Ascending aorta (tissue), 2 donors: ENCODE measurements at places on chromosomes 1 and 21. TPM values are rescaled to one million over a fixed set of nuclear protein-coding genes. Genes with fewer than 3 reads are reported as not detected.

Gene RPS8
- 1,693 TPM for total RNA-seq

Gene SMIM1
- total RNA-seq, result not detected

Gene TIE1
- 120 TPM for total RNA-seq

Gene DISP3
- not detected for total RNA-seq

DNA sequence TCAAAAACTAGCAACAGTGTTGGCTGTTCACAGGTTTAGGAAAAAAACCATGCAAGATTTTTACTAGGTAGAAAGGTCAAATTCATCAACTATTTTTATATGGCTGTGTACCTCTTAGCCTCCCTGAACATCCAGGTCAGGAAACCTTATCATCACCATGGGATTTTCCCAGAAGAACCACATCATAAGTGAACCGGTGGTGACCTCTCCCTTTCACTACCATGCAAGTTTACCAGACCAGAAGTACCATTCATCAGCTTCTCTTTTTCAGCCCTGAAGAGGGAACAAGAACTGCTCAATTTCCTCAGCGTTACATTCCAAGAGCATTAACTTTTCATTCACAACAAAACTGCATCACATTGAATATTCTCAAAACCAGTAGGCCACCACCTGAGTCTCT, 5.9 kb downstream of the SSBP3 start:
- DNase-seq, result no peak

DNA sequence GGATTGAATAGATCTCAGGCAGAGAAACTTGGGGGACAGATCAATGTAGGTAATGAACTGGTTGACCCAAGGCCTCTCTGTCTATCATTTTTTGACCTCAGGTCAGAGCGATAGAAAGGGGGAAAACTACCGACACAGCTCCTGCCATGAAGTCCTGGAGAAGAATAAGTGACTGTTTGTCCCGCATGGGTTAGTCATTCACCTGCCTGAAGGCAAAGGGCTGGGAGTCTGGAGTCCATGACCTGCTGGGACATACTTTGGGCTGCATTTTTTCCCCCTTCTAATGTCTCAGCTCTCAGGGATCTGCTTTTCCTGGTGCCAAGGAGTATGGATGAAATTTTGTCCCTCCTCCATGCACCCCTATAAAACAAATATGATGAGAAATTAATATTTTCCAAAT, 1.6 kb upstream of the ROR1 start:
- no peak for DNase-seq

DNA sequence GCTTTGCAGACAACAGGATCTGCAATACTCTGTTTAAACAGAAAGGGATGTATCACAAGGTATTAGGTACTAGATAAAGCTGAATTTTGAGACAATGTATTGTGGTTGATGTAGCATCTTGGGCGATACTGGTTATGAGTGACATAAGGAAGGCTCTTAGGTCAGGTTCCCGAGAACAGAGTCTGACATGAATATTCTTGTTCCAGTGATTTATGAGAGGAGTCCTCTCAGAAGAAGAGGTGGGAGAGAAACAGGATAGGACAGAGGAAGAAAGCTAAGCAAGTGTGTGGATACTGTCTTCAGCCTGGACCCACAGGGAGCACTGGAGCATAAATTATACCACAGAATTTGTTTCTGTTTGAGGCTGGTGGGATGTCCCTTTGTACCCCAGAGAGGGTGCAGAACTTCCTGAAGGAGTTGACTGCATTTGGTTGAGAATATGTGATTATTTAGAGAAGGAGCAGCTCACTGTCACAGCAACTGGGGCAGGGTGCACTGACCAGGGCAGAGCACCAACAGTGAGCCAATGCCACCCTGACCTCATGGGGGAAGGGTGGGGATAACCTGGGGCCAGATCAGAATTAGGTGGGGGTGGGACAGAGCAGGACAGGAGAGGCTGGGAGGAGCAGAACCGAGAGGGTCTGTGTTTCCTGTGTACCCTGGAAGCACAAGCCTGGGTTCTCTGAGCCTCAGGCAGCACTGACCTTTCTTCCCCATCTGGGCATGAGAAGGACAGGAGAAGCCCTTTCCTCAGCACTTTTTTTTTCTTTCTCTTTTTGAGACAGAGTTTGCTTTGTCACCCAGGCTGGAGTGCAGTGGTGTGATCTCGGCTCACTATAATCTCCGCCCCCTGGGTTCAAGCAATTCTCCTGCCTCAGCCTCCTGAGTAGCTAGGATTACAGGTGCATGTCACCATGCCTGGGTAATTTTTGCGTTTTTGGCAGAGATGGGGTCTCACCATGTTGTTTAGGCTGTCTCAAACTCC, 36.3 kb upstream of the SLC6A9 start:
- DNase-seq, result no peak

- no peak for DNase-seq
These were observed 110.3 kb downstream of the PTPN14 start for GRCh38 chr1:214441119-214441518.
